ENCODE measurements at places on chromosomes 3 and 15. TPM values are rescaled to one million over a fixed set of nuclear protein-coding genes. Genes with fewer than 3 reads are reported as not detected.

The SLC12A8 gene
- total RNA-seq = 57.6 TPM

- no peak for DNase-seq
These were observed 443.9 kb upstream of the TBL1XR1 start for GRCh38 chr3:177641206-177641605.

- DNase-seq = no peak
These were observed 18.4 kb upstream of the GABRA5 start for GRCh38 chr15:26848498-26848897.

GRCh38 chr15:29380466-29380865 is 110.8 kb upstream of the NSMCE3 start:
- DNase-seq = no peak
